HFF-Myc (cell line): ENCODE measurements at places on chromosomes 1 and 21.

- DNase-seq: no peak
Measured at GRCh38 chr1:219514728-219515127, 98.2 kb downstream of the ZC3H11B start.

DNA sequence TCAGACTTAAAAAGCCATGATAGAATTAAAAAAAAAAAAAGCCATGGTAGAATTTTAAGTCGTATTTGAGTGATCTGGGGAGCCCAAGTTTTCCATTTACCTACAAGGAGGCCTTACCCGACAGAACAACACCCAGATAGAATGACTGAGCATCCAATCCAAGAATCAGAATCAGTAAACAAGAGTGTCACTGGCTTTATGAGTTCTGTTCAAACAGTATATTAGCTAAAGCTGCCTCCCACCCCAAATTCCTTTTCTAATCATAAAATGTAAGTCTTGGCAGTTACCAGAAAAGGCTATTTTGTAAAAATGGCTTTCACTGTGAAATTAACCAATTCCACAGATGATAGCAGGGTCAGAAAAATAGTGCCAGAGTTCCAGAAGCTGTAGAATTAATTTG lies 1.2 kb downstream of the GTF2B start:
- no peak for DNase-seq

- no peak for DNase-seq
Measured at GRCh38 chr1:159175571-159175970, 4.2 kb downstream of the CADM3 start.

- DNase-seq: peak; percentile 81
Measured at GRCh38 chr1:152001631-152002584, 8.2 kb upstream of the S100A10 start.

DNA sequence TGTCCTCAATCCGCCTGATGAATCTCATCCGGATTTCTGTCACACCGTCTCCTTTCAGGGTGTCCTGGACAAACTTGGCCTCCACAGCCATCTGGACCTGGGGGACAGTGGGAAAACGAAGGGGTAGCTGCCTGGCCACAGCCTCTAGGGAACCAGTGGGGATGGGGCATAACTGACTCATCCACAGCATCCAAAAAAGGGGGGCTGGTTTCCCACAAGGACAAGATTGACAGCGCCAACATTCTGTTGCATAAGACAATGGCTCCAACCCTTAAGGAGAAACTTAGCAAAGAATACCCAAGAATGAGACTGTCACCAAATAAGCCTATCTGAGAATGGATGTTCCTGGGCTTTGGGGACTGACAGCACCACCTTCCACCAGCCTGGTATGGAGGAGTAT lies 12.1 kb downstream of the TRAPPC3 start:
- no peak for DNase-seq

DNA sequence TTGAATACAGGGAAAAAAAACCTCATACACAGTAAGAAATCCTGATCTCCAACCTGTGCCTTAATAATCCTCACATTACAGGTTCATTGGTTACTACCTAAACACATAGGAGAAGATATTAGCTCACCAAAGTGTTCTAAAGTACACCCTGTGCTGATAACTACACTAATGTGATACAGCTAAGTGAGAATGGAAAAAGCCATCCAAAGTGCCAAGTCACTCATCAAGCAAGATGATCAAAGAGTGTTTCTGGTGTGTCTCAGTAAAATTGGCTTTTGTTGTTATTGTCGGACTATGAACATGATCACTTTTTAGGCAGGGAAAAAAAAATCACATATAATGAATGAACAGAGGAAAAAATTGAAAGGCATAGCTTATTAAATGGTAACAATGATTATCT lies 31.4 kb downstream of the EPS15 start:
- DNase-seq: no peak

- DNase-seq: no peak
Measured at GRCh38 chr21:36754241-36754898, 55.5 kb downstream of the SIM2 start.

- DNase-seq: no peak
Measured at GRCh38 chr1:18397641-18398040, 83.1 kb upstream of the KLHDC7A start.

DNA sequence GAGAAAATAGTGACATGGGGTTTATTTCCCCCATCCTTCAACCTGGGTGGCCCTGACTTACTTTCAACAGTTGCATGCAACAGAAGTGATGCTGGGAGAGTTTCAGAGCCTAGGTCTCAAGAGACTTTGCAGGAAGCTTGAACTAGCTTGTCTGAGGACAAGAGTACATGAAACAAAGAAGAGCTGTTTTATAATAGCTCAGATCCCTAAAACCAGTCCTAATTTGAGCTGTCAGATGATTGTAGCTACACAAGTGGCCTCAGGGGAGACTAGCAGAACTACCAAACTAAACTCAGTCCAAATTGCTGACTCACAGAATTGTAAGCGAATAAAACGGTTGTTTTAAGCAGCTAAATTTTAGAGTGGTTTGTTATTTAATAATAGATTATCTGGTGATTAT lies 17.1 kb downstream of the RC3H1 start:
- DNase-seq: no peak

DNA sequence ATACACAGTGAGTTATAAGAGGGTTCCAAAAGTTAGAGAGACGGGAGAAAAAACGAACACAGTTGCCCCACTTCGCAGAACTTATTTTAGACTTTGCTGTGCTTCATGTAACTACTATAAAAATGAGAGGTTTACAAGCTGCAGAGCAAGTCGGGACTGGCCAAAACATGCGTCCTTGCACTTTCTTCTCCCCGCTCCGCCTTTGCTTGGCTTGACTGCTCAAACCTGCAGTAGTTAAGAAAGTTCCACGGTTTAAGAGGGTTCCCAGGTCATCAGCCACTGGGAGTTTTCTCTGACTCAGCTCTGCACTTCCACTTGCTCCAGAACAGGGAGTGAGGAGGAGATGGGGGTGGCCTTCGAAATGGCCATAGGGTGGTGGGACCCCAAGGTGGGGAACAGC lies 36.2 kb downstream of the CLIC6 start:
- DNase-seq: no peak

- no peak for DNase-seq
Measured at GRCh38 chr1:55481634-55482033, 266.5 kb upstream of the USP24 start.

DNA sequence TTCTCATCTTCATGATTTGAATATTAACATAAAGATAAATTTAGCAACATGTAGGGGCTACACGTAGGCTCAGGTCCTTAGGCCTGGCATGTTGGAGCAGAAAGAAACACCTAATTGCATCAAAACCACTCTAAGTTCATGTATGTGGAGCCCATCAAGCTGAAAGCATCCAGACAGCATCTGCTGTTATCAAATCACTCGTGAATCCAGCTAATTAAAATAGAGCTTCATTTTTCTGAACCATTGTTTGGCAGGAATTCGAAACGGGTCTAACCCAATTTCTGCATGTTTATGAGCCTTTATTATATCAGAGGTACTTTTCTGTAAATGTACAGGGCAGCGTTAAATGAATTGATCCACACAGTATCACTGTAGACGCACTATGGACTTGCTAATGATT lies 45.7 kb downstream of the PEX14 start:
- DNase-seq: no peak

DNA sequence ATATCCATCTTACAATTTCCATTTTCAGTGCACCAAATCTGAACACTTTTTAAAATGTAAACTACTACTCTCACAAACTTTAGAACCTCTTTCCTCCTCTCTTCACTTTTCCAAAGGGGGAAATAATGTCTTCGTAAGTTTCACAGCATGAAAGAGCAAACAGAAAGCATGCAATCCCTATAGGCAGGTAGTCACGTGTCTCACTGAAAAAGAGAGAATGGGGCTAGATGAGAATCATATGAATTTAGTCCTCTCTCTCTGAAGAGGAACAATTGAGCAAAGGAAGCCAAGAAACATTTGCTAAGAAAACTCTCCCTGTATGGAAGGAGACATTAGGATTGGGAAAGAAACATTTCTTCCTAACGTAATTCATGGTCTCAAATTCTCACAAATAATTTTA lies 613.9 kb downstream of the PLA2G4A start:
- DNase-seq: no peak

GRCh38 chr1:115282807-115283208 lies 55.2 kb downstream of the NGF start:
- DNase-seq: no peak

DNA sequence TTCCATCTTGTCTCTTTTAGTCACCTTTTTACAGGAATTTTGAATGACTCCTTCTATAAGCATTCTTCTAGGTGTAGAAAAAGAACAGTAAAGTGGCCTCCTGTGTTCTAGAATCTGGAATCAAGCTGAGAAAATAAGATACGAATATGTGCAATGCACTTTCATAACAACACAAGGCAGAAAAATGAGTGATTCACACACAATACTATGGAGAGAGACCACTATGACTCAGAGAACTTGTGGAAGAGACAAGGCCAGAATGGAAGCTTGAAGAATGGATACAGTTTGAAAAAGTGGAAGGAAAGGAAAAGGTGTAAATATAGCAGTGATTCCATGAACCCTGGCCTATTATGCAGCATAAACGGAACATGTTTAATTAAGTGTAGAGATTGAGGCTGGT lies 57.1 kb upstream of the SAMSN1 start:
- DNase-seq: no peak

DNA sequence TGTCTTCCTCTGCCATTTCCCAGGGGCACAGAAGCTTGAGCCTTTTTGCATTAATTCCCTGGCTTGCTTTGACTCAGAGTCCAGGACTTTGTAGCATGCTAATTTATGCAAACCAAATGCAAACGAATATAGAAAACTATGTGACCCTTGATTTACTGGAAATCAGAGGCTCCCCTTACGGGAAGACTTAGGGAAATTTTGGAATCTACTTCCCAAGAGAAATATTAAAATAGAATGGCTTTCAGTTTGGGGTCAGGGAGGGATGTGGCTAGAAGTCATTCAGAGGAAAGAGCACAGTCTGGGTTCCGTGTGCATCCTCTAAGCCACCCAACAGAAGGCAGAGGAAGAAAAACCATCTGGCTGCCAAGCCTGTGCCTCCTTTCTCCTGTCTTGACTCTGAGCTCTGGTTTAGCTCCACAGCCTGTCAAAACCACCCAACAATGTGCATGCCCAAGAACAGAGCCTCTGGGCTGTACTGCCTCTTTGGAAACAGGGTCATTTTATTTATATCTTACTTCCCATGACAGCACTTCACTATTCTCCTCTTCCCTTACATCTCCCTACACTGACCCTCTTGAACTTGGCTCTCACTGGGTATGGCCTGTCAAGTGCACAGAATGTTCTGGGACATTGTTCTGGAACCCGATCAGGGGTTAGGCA lies 30.1 kb downstream of the ATF3 start:
- DNase-seq: no peak

DNA sequence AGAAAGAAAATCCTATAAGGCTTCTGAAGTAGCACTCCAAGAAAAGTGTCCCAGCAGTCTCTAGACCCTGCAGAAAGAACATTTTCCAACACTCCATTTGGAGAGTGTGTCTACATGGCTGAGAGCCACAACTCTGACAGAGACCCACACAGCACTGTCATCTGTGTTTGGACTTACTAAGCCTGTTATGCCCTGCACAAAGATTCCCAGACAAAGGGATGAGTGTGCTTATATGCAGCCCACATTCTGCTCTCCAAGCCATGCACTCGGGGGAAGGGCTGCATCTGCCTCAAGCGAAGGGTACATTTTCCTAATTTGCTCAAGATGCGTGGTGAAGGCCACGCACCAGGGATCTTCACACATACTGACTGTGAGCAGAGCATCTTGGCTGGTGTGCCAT lies 24.4 kb upstream of the SLAMF6 start:
- DNase-seq: no peak

DNA sequence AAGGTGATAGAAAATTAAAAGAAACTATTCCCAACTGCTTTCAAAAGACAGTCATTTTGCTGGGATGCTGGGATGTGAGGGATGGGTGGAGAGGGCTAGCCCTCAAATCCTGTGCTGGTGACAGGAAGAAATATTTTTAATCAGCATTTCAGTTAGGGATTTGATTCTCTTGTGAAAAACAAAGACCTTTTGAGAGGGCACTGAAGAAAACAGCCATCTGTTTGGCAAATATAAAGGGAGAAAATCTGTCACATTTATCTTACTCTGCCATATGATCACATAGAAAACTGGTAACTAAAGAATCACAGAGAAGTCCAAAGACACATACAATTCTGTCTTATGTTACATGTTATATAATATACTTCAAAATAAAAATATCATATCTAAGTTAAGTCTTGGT lies 12.3 kb downstream of the STXBP3 start:
- no peak for DNase-seq

- DNase-seq: no peak
Measured at GRCh38 chr1:243686159-243686558, 163.9 kb downstream of the AKT3 start.

- DNase-seq: no peak
Measured at GRCh38 chr21:38956856-38957571, 151.3 kb downstream of the ETS2 start.

- DNase-seq: no peak
Measured at GRCh38 chr1:174114106-174114505, 45.2 kb upstream of the RABGAP1L start.

DNA sequence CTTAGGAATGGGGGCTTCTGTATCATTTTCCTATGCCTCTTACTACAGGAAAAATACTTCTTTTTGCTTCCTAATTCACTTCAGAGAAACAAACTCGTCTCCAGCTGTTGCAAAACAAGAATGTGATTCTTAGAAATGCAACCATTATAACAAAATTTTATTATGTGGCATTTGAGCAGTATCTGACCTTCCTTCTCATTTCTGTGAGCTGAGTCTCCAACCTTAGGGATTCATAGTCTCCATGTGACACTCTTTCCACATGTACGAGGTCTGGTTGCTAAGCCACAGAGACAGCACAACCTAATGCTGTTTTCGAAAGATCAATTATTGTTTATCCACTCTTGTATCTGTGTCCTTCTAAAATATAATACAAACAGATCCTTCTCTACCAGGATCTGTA lies 75.3 kb upstream of the RGS4 start:
- DNase-seq: no peak

GRCh38 chr1:151542710-151543129 lies 2.6 kb downstream of the TUFT1 start:
- DNase-seq: no peak

- no peak for DNase-seq
Measured at GRCh38 chr1:4105300-4105880, 205.3 kb upstream of the C1orf174 start.

GRCh38 chr1:213340593-213340992 lies 289.6 kb downstream of the RPS6KC1 start:
- no peak for DNase-seq

- DNase-seq: peak; percentile 48
Measured at GRCh38 chr1:177858332-177858821, 111.5 kb downstream of the SEC16B start.

- no peak for DNase-seq
Measured at GRCh38 chr1:229786974-229787610, 161.0 kb downstream of the URB2 start.

DNA sequence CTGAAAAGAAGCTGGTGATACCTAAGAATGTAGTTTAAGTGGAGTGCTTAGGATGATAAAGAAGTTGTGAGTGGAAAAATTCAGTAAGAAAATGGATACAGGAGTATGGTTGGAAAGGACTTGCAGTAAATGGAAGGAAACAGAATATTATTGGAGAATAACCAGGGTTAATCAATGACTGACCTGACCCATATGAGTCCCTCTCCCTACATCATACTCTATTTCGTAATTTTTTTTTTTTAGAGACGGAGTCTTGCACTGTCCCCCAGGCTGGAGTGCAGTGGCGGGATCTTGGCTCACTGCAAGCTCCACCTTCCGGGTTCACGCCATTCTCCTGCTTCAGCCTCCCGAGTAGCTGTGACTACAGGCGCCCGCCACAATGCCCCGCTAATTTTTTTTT lies 33.4 kb upstream of the ENSA start:
- DNase-seq: no peak
